ENCODE measurements at places on chromosomes 5 and 9.

GRCh38 chr9:131649646-131650045, 90.2 kb downstream of the RAPGEF1 start:
- DNase-seq: no peak

DNA sequence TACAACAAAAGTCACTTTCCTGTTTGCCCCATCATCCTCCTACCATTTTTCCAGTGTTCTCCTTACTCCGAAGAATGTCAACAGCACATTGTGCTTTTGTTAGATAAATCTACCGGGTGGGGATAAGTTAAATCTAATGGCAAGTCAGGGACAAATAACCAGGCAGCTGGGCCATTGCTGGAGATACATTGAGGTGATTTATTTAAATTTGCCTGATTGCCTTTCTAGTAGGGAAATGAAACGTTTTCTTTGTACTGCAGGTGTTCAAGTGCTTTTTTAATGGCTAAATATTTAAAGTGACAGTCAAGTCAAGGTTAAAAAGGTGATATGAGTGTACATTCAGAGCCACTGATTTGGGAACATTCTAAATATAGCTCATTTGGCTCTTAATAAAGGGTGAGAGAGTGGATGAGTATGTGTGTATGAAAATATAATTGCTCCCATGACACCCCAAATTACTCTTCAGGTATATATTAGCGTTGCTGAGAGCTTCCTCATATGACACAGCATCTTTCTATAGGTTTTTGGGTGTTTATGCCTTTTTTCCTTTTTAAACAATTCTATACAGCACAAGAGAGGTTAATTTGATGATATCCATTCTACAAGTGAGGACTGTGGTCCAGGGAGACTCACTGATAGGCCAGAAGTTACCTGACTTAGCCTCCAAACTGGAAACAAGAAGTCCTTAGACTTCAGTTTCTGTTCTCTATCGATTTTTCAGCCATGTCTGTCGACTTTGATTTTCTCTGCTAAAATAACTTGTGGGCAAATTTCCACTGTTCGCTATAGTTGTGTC, 51.9 kb downstream of the DMRT2 start:
- DNase-seq: no peak

DNA sequence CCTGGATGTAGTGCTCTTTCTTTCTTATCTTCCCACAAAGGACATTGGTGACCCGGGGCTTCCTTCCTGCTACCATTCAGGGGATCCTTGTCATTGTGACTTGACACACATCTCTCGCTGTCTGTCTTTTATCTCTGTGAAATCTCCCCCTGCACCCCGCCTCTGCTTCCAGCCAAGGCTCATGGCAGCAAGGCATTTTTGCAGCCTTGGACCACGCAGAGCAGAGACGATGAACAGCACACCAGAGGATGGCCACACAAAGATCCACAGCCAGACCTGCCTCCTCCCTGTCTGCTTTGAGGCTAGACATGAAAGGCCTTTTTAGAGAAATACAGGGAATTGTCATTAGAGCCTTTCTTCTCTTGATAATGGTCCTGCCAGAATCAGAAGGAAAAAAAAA, 549.1 kb downstream of the CDK5RAP2 start:
- DNase-seq: no peak

- no peak for DNase-seq
Observed at GRCh38 chr5:29930316-29930715, 1263.2 kb upstream of the CDH6 start.

- peak; percentile 78 for DNase-seq
Observed at GRCh38 chr5:87300744-87301143, 33.1 kb downstream of the RASA1 start.

DNA sequence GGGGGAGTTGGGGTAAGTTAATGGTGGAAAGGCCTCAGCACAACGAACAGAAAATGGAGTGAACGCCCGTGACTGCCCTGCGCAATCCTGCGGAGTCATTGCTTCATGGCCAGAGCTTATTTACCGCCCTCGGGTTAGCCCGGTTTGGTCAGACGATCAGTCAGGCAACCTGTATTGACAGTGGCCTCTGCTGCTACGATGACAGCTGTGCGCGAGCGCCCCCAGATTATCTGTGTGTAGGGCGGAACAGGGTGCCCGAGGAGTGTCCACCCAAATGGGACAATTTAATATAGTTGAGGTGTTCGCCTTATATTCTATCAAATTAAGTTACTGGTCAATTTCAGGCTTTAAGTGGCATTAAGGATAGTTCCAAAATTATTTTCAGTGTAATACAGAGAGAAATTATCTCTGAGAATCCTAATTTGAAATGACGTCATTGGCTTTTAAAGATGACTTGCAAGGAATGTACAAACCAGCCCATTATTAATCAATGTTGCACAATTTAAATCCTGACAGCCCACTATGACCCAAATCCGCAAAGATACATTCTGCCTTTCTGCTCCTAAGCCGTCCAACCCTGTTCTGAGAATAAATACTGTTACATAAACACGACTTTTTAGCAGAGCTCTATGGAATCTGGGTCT, 879 bp upstream of the UBQLN1 start:
- DNase-seq: peak; percentile 64

DNA sequence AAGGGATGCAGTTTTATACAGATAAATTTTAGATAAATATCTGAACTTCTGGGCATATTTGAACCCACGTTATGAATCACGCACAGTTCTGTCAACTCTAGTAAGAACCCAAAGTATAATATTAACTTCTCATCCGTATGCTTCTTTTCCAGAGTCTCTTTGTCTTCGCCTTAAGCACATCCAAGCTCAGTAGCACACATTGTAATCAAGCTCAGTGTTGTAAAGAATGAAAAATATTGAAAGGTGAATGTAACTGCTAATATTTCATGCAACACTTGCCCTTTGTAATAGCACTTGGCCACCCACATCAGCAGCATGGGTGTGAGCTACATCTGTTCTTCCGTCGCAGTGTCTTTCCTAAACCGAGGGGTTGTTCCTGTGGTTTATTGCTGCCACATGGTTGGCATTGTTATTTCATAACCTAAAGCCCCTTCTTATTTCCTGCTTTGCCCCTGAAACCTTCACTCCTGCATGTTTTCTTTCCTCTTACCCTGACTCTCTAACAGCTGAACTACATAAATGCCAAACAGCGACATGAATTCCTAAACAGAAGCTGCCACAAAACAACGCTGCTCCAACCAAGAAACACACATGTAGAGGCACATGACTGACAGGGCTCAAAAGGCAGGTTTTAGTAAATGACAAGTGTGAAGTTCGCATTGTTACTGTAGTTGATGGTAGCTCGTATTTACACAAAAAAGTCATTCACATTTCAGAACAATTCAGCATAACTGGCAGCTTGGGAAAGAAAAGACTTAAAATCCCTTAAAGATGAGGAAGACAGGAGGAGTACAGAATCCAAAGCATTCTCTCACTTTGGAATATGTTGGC, 190.1 kb upstream of the MEF2C start:
- no peak for DNase-seq
